ENCODE measurements at places on chromosomes 12 and 14.

DNA sequence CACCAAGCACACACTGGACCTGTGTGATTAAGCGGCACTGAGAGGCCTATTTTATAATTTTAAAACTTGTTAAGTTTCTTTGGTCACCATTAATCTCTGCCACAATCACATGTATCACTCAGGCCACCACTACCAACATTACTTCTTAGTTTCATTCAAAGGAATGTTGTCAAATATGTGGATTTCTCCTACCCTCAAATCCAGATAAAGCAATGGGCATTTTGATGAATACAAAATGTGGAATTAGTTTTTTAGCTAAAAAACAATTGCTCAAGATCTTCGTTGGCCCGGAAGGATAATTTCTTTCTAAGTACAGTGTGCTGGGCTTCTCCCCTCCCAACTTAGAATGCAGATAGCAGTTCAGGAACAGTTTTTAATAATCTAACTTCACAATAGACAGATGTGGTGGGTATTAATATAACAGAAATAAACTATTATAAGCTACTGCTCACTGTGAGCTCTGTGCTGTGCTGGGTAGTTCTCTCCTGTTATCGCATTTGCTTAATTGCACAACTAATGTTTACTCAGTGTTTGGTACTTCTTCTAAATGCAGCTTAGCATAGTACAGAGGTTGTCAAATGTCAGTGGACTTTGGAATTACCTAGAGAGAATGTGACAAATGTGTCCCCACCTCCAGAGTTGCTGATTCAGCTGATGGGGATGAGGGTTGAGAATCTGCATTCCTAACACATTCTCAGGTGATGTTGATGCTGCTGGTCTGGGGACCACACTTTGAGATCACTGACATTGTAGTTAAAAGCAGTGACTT lies 266.7 kb upstream of the AMIGO2 start:
- no peak for DNase-seq

DNA sequence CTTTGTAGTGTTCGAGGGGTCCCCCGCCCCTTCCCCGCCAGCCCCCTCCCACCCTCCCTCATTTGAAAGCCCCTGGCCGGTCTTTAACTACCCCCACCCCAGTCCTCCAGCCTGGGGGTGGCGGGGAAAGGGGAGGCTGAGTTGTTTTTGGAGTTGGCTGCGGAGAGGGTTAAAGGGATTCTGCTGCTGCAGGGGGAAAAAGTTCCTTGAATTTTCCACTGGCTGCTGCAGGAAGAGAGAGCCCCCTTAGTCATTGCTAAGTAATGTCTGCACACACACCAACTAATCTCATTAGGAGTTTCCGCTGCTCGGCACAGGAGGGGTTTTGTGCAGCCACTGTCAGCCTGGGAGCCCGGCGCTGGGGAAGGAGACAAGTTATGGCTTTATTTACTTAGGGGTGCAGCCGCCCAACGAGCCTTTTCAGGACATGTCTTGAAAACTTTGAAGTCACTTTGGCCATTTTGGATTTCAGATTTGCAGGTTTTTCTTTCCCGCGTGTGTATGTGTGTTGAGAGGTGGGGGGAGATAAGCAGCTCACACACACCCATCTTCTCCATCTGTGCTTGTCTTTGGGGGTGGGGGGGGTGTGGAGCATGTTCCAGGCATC lies 1.8 kb downstream of the ELK3 start:
- DNase-seq, result peak; percentile 46

DNA sequence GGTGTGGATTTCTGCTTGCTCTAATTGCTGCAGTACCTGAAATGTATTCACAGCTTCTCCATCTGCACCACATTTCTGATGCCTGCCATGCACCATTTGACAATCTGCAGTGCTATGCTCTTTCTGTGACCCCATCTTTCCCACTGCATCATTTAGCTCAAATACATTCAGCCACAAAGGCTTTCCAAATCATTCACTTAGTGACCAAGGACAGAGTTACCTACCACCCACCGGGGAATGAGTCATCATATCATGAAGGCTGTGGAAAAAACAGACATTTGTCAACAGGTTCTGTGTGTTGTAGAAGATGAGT lies 465.5 kb upstream of the ATP2B1 start:
- no peak for DNase-seq

DNA sequence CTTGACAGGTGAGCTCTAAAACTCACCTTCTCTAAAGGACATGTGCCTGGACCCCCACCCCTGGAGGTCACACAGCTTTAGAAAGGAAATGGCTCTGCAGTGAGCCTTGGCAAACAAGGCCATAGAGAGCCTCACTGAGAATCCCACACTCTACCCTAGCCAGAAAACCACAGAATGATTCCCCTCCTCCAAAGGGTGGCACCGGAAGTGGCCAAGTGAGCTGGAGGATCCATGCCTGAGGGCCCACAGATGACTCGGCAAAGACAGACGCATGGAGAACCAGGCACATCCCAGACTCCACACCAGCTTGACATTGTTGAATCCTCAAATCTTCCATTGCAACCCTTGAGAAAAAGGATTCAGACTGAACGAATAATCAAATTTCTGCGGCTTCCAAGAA lies 54.2 kb upstream of the PTHLH start:
- no peak for DNase-seq

DNA sequence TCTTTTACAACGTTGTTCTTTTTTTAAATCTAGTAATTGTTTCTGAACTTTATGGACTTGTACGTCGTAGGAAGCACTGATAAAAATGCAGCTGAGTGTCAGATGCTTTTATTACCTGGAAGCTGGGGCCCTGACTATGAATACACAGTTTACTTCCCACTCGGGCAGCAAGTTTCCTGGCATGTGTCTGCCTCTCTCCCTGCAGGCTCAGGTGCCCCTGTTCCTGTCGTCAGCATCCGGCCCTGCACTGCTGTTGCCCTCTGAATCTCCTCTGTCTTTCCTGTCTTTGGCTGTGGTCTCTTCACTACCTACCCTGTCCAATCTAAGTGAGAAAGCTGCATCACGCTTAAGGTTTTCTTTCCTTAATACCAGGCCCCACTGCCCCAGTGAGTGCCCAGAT lies 75.8 kb downstream of the PELI2 start:
- DNase-seq, result no peak

GRCh38 chr12:124499190-124499753 lies 68.1 kb downstream of the NCOR2 start:
- no peak for DNase-seq

GRCh38 chr12:88132392-88132791 lies 9.5 kb downstream of the CEP290 start:
- DNase-seq, result no peak

GRCh38 chr12:113083863-113084435 lies 27.4 kb downstream of the DTX1 start:
- DNase-seq, result no peak

DNA sequence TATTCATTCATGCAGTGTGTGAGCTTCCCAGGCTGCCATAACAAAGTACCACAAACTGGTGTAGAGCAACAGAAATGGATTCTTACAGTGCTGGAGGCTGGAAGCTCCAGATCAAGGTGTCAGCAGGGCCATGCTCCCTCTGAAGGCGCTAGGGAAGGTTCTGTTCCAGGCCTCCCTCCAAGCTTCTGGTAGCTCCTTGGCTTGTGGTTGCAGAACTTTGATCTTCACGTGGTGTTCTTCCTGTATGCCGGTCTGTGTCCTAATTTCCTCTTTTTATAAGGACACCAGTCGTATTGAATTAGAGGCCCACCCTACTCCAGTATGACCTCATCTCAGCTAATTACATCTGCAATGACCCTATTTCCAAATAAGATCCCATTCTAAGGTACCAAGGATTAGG lies 3.1 kb downstream of the OTUB2 start:
- DNase-seq, result no peak

GRCh38 chr14:73244541-73245290 lies 7.4 kb downstream of the PAPLN start:
- DNase-seq, result no peak

DNA sequence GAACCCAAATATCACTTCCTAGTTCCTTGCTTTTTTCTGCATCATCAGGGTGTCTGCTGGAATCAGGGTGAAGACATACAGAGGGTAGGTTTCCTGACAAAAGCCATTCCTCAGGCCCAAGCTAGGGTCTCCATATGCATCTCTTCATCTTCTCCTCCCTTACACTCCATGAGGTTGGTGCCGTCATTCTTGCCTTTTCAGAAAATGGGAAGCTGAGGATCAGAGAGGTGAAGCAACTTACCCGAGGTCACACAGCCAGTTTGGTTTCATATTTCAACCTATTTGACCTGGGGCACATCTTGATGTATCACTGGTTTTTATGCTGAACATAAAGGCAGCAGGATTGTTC lies 7.3 kb upstream of the FAM222A start:
- no peak for DNase-seq

GRCh38 chr14:91232052-91232451 lies 12.5 kb downstream of the GPR68 start:
- DNase-seq, result no peak

GRCh38 chr14:87864356-87865270 lies 128.4 kb downstream of the GALC start:
- DNase-seq, result no peak

- no peak for DNase-seq
Observed at GRCh38 chr14:77037215-77037937, 8.9 kb upstream of the IRF2BPL start.

- no peak for DNase-seq
Observed at GRCh38 chr12:108190529-108190928, 61.4 kb downstream of the WSCD2 start.

GRCh38 chr12:53105256-53105655 lies 2.0 kb downstream of the SOAT2 start:
- DNase-seq, result no peak

DNA sequence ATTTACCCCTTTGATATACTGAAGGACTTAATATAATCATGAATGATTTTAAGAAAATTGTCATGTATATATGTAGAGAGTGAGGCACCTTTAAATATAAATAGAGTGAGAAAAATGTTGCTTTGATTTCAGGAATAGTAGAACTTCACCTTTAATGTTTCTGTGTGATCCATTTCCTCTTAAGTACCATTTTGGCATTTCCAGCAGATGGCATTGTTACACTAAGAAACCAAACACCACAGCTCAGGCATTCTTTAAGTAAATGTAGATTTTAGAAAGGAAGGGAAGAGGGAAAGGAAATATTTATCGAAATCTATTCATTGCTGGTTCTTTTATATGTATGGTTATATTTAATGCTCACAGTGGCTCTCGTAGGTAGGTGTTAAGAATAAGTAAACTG lies 556.7 kb upstream of the FBXO33 start:
- no peak for DNase-seq

GRCh38 chr12:122895704-122896636 lies at the start of gene VPS37B:
VPS37B (minus strand) TSS chr12:122896124; CDS start chr12:122896062, 62 bp downstream.
- peak; percentile 86 for DNase-seq

GRCh38 chr14:60722107-60722356 lies 2.1 kb downstream of the SIX4 start:
- no peak for DNase-seq

- DNase-seq, result no peak
Observed at GRCh38 chr12:110033888-110034287, 14.4 kb downstream of the C12orf76 start.

- no peak for DNase-seq
Observed at GRCh38 chr12:26188127-26188526, 7.2 kb upstream of the SSPN start.

- no peak for DNase-seq
Observed at GRCh38 chr12:103673891-103674375, 86.9 kb downstream of the STAB2 start.

GRCh38 chr12:88266806-88267360 lies 124.8 kb downstream of the TMTC3 start:
- DNase-seq, result no peak

GRCh38 chr12:81570234-81570633 lies 188.9 kb downstream of the PPFIA2 start:
- DNase-seq, result no peak

DNA sequence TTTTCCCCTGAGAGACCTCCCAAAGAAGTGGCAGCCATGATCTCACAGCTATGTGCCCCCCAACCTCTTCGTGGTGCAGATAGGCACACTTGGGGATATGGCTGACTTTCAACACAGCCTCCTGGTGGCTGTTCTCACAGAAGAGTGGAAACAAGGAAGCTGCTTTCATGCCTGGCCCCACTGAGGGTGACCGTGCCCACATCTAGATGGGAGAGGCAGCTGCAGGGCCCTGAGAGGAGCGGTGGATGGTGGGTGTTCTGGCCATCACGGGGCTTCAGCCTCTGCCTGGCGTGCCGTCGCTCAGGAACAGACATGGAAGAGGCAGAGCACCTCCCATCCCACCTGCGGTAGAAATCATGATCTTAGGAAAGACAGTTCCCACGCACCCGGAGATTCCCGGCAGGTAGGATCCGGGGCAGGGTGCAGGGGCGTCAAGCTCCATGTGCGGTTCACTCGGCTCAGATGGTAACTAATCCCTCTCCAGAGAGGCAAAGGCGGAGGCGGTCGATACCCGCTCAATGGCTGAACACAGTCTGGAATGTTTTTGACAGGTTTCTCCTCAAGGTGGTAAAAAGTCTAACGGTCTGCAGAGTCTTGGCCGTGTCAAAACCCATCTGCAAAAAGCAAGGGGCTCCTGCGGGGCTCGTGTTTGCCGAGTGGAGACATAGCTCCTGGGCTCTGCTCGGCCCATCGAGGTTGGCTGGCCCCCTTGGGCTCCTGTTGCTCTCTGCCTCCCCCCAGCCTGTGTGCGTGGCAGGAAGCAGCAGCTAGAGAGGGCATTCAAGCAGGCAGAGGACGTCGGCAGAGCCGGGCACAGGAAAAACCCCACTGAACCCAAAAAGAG lies 225.2 kb upstream of the RTL1 start:
- no peak for DNase-seq

DNA sequence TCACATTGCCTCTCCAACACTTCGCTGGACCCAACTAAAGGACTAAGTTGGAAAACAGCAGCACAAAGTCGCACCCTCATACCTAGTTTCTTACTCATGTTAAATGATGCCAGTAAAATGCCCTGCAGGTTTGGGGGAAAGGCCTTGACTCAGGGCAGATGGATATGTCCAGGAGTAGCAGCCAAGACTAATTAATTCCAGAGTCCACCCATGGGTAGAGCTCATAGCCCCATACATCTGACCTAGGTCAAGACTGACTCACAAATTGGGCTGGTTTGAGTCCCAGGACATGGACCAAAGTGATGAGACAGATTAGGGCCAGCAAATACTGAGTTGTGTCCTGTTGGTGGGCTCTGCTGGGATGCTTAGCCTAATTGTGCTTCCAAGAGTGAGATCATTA lies 224.0 kb upstream of the BTG1 start:
- no peak for DNase-seq

DNA sequence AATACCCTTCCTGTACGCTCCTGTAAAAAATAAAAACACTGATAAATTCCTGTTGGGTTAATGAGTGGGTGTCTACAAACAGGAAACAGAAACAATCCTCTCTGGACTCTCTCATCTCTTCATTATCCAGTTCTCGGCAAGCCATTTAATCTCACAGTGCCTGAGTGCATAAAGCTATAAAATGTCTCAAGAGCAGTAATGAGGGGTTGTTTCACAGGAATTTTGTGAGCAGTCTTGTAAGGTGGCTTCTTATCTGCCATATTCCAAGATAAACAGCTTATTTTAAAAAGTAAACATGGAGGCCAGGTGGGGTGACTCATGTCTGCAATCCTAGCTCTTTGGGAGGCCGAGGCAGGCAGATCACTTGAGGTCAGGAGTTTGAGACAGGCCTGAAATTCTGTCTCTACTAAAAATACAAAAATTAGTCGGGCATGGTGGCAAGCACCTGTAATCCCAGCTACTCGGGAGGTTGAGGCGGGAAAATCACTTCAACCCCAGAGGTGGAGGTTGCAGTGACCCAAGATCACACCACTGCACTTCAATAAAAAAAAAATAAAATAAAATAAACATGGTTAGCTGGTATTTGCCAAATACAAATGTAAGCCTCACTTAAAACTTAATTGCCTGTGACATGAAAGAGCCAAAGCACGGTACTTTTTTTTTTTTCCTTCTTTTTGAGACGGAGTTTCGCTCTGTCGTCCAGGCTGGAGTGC lies 54.0 kb downstream of the CLIP1 start:
- DNase-seq, result no peak

All from CD4-positive, alpha-beta T cell treated with Interleukin-2 at 100 ng/mL for 4 hours (primary cell).